ENCODE measurements at places on chromosomes 3 and 15.

DNA sequence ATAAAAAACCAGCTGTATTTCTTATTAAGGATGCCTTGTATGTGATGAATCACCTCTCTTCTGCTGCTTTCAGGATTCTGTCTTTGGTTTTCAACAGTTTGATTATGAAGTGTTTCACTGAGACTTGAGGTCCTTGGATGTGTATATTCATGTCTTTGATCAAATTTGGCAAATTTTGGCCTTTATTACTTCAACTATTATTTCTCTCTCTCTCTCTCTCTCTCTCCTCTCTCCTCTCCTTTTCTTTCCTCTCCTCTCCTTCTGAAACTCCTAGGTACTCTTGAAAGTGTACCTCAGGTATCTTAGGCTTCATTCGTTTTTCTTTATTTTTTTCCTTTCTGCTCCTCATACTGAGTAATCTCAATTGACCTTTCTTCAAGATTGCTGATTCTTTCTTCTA is 43.3 kb downstream of the LSM3 start:
- DNase-seq: no peak

DNA sequence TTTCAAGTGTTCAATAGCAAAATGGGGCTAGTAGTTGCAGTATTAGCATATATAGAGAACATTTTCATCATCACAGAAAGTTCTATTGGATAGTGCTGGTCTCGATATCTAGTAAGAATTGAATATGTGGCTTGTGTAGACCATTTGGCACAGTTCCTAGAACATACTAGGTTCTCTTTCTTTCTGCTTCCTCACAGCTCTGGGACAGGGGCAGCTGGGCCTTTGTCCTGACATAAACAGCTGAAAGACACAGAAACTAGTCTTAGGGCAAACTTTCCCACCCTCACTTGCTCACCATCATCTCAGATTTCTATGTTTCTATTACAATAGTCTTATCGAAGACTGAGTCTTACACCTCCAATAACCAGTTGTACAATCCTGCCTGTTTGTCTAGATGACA is 63.7 kb upstream of the DLG1 start:
- no peak for DNase-seq

DNA sequence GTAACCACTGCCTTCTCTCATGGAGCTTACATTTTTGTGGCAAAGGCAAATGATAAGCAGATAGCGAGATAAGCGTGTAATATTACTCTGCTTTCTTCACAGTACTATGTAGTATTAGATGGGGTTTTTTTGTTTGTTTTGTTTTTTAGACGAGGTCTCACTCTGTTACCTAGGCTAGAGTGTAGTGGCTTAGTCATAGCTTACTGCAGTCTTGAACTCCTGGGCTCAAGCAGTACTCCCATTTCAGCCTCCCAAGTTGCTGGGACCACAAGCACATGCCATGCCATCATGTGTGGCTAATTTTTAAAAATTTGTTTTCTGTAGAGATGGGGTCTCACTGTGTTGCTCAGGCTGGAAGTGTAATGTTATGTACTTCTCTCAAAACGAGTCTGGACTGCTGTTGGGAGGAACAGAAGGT is 22.9 kb downstream of the MBNL1 start:
- DNase-seq: no peak

- no peak for DNase-seq
Measured at GRCh38 chr15:27934782-27935181, 164.3 kb downstream of the OCA2 start.

DNA sequence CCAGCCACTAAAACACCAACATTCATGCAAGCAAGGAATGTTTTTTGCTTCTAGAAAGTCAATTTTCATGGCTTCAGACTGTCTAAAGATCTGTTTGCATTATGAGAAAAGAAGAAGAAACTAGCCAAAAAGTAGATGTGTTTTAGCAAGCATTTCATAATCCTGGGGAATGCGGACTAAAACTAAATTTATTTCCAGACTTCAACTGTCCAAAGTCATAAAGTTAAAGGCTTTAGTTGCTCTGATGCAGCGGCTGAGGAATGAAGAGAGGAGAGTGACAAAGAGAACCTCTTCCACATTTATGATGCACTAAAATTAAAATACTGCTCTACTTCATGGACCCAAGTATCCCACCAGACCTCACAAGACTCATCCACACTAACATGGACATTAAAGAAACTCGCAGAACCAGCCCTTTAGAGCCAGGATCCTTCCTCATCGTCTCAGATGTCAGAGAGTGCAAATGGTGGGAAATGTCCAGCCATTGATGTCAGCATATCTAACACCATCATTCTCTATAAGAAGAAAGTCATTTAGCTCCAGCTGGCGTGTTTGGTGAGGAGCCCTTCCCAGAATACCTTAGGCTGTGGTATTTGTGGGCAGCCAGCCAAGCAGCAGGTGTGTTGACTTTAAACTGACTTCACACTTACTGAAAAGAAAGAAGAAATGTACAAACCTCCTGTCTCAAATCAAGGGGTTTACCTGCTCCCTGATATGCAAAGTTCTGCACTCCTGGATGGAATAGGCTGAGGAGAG is 17.4 kb downstream of the FYCO1 start:
- DNase-seq: no peak
